ENCODE measurements at places on chromosomes 16 and 17.

- peak; percentile 65 for DNase-seq
Measured at GRCh38 chr17:47703191-47703591, 9.2 kb downstream of the TBKBP1 start.

DNA sequence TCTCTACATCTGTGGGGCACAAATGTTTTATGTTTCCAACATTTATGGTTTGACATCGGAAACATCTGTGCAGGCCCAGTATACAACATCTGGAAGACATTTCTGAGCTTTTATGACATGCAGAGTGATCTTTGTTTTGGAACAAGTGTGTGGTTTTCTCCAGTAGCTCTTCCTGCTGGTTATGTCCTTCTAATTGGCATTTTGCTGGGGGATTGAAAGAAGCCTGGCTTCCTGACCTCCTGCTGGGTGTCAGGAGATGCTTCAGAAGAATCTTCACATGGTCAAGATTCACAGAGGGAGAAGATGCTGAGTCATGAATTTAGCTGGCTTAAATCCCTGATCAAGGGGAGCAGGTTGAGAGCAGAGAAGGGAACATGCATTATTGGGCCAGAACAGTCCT lies 279.5 kb upstream of the MYOCD start:
- DNase-seq = no peak

DNA sequence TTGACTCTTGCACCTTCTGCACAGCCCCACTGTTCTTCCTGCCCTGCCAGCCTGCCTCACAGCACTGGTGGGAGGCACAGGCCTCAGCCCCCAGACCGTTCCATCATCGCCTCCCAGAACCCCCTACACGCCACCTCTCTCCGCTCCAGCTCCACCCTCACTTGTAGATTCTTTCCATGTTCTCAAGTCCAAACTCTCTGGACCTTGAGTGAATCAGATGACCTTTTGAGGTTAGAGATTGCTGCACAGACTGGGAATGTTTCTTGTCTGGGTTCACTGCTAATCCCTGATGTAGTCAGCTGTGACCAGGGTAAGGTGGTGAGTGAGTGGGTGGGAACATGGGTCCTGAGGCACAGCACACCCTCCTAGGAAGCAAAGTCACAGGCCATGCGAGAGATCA lies 272.4 kb downstream of the IRF8 start:
- no peak for DNase-seq

GRCh38 chr17:57370037-57370581 lies 113.8 kb downstream of the MSI2 start:
- DNase-seq = no peak

GRCh38 chr16:81564421-81564911 lies 119.9 kb downstream of the CMIP start:
- no peak for DNase-seq

DNA sequence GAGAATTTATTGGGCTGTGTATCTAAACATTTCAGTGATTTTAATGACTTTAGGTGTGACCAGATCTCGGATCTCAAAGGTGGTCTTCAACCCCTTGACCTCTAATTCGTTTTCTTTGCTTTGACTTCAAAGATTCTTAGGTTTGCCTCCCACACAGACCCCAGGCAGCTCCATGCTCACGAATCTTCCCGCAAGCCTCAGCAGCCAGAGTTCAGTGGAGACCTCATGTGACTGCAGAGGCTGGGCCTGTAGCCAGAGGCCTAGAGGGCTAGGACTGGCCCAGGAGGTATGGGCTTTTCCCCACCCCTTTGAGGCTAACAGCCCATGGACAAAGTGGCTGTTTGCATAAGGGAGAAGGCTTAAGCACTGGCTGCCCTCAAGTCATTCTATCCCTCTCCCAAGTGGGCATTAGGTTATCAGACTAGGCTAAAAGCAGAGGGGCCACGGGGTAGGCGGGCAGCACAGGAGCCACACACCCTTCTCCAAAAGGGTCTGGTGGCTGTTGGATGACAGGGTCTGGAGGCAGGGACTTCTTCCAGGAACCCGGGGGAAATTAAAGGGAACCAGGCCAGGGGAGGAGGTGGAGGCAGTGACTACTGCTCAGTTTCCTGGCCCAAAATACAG lies 3.0 kb downstream of the HIRIP3 start:
- DNase-seq = no peak

- peak; percentile 13 for DNase-seq
Measured at GRCh38 chr16:77223184-77223583, 24.0 kb downstream of the SYCE1L start.

DNA sequence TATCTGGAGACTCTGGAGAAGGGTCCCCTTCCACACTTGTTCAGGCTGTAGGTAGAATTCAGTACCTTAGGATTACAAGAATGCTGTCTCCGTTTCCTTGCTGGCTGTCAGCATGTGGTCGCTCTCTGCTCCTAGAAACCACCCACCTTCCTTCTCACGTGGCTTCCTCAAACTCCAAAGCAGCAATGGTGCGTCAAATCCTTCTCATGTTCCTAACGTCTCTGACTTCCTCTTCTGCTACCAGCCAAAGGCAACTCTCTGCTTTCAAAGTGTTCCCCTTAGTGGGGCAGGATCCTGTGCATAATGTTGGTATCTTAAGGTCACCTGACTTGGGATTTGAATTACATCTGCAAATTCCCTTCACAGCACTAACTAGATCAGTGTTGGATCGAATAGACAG lies 30.9 kb upstream of the DYNLRB2 start:
- DNase-seq = no peak

DNA sequence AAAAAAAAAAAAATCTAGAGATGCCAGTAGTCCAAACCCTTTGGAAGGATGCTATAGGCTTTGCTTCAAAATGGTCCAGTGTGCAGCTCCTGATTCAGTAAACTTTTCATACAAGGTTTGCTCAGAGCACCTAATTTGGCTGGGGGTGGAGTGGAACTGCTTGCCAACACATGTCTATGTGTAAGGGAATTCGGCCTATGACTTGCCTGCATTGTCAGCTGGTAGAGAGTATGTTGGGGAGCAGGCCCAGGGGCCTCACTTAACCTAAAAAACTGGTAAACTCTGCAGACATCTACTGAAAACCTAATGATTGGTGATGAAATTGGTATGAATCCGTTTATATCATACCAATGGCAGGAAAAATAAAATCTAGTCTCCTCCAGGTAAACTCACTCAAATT lies 1.5 kb upstream of the MFSD6L start:
- DNase-seq = no peak

- no peak for DNase-seq
Measured at GRCh38 chr17:42547001-42547461, 5.7 kb upstream of the HSD17B1 start.

GRCh38 chr17:80991645-80992076 lies at the start of gene CHMP6:
Gene CHMP6 (plus strand): TSS chr17:80991841. CDS start chr17:80991919, 78 bp downstream.
- peak; percentile 70 for DNase-seq

DNA sequence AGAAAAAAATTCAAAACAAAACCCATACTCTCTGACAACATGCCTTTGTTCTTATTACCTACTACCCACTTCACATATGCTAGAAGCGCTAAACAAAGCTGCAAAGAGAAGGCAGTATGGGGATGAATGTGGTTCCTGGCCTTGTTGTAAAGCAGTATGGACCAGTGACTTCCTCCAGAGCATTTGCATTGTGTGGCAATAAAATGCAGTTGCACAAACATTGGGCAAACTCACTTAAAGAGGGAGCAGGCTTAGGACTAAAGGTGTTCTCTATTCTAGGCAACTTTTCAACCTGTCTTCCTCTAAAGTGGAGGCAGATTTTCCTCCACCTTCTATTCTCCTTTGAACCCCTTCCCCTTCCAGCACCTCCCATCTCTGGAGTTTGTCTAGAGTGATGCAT lies 17.1 kb downstream of the TMIGD1 start:
- DNase-seq = no peak

GRCh38 chr16:73610605-73611156 lies 562.8 kb upstream of the ZFHX3 start:
- DNase-seq = no peak

- peak; percentile 94 for DNase-seq
Measured at GRCh38 chr17:47720754-47721533, 12.1 kb upstream of the TBX21 start.

- no peak for DNase-seq
Measured at GRCh38 chr17:57102122-57102521, 17.1 kb downstream of the AKAP1 start.

- DNase-seq = no peak
Measured at GRCh38 chr16:24771779-24772157, 42.3 kb downstream of the TNRC6A start.

GRCh38 chr16:65876056-65876408 lies 490.5 kb upstream of the CDH5 start:
- no peak for DNase-seq

DNA sequence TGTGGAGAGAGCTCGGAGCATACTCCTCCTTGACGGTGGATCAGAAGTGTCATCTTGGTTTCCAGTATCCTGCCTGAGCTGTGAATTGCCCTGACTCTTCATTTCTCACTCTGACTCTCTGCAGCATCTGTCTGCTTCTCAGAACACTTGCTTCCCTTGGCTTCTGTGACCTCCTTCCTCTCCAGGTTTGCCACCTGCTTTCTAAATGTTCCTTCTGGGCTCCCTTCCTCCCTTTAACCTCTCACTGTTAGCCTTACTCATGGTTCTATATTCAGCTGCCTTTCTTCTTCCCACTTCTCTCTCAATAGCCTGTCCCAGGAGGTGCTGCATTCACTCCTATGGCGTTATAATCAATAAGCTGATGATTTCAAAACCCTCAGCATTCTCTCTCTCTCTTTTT lies 11.2 kb upstream of the PRKAR1A start:
- no peak for DNase-seq

- DNase-seq = peak; percentile 39
Measured at GRCh38 chr17:44084131-44084538, 13.6 kb downstream of the G6PC3 start.

GRCh38 chr16:23848958-23849357 lies 13.2 kb downstream of the PRKCB start:
- DNase-seq = no peak

DNA sequence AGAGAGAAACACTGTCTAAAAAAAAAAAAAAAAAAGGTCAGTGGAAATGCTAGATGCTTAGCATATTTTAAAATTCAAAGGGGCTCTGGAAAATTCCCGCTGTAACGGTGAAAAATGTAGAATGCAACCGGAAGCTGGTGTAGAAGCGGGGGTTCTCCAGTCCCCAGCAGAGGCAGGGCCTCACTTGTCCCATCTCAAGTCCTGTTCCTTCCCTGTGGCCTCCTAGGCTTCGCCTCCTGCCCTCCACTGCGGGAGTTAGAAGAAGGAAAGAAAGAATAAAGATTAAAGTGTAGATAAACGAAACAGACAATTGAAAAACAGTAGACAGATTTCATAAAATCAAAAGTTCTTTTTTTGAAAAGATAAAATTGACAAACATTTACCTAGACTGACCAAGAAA lies 14.8 kb upstream of the ZNF287 start:
- no peak for DNase-seq

DNA sequence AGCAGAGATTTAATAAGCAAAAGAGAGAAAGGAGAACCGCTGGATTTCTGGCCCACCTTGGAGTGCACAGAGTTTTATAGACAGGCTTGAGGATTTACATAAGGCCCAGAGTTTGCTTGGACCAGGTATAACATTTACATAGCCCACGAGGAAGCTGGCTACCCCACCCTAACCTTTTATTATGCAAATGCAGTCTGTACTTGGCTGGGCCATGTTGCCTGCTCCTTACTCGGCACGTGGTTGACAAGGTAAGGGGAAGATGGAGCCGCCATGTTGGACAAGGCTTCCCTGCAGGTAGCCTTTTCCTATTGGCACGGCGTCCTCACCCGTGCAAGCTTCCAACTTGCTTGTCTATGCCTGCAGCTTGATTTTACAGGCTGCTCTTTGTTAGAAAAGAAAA lies 35.2 kb upstream of the HS3ST3A1 start:
- DNase-seq = no peak

DNA sequence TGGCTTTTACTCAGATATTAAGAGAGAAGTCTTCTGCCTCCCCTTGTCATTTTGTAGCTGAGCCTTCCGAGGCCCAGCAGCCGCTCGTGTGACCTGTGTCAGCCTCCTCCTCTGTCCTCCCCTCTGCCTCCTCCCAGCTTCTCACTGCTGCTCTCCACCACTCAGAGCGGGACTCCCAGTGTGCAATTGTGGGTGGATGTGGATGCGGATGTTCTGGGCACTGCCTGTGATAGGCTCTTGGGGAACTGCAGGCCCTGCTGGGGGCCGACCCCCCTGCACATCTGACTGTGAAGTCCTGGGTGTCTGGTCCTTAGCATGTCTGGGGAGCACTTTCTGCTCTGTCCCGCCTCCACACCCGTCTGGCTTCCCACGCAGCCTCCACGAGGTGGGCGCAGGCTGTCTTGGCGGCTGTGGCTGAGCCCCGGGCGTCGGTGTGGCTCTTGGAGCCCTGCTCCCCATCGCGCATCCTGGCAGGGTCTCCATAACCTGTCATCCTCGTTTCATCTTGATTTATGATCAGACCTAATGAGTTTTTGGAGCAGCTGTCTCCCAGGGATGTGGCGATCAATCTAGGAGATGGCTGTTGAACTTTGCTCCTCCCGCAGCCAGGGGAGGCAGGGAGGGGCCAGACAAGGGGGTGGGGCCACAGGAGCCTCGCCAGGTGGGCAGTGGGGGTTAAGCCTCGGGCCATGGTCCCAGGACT lies 28.1 kb downstream of the GRIN2C start:
- DNase-seq = no peak

DNA sequence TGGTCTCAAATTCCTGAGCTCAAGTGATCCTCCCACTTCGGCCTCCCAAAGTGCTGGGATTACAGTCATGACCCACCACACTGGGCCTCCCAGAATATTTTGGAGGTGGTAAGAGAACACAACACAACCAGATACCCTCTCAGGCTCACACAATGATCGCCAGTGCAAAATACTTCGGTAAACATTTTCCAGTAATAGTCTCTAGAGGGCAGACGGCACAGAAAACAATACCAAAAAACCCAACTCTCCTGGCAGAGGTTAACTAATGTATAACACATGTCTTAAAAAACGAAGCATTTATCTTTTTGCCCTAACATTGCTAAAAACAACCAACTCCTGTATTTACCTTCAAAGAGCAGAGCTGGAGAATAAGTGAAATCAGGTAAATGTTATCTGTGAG lies 10.5 kb downstream of the NUFIP2 start:
- no peak for DNase-seq

DNA sequence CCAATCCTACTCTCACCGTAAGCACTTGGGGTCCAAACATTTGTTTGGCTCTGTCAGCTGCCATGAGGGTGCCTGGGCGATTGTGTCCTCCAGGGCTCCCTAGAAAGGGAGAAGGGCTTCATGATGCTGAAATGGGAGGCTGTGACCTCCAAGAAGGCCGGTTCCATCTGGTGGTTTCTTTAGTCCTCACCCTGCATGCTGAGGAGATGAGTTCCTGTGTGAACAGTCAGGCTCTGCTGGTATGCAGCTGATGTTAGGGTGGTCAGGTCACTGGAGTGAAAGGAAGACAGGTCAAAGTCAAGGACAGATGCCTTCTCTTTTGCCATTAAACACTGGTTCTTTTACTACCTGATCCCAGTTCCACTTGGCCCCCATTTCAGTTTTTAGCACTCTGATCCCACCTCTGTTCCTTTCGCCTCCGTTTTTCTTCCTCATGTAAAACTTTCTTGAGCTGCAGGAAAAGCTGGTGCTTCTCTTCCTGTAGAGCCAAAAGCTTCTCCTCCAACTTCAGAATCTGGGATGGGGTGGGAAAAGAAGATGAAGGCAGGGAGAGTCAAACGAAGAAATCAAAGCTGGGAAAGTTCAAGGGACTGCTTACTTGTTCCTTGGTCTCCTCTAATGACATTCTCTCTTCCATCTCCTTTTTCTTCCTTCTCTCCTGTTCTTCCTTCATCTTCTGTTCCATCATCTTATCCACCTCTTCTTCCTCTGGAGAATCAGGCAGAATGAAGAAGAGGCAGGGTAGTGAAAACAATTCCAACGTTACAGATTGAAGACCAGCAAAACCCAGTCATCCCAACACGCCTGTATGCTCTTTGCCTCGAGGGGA lies 1.1 kb downstream of the GPS2 start:
- DNase-seq = no peak

- no peak for DNase-seq
Measured at GRCh38 chr17:36136036-36136435, 32.4 kb downstream of the CCL4 start.

GRCh38 chr17:57899391-57899790 lies 49.5 kb upstream of the MRPS23 start:
- DNase-seq = no peak

Measured in stimulated activated CD4-positive, alpha-beta T cell treated with anti-CD3 and anti-CD28 coated beads, Interleukin-12 subunit alpha, Interleukin-12 subunit beta, amount 100 ng/mL, for 4 hours (primary cell).